ENCODE measurements at places on chromosomes 12 and 14. TPM values are rescaled to one million over a fixed set of nuclear protein-coding genes. Genes with fewer than 3 reads are reported as not detected.

Gene SAMD15
- 9.5 TPM for total RNA-seq

Gene GRIP1
- 40.4 TPM for total RNA-seq

Gene GPR68
- 0.87 TPM for total RNA-seq

GRCh38 chr12:131948166-131948712 is 1.5 kb upstream of the EP400 start:
- no peak for DNase-seq

GRCh38 chr12:120142231-120142877 is 25.8 kb upstream of the RAB35 start:
- no peak for DNase-seq

GRCh38 chr12:78269620-78270019 is 438.9 kb downstream of the NAV3 start:
- no peak for DNase-seq

- no peak for DNase-seq
Measured at GRCh38 chr12:33944703-33945437, 77.4 kb upstream of the ALG10 start.

GRCh38 chr14:104706733-104707607 is 17.1 kb upstream of the ADSS1 start:
- no peak for DNase-seq

DNA sequence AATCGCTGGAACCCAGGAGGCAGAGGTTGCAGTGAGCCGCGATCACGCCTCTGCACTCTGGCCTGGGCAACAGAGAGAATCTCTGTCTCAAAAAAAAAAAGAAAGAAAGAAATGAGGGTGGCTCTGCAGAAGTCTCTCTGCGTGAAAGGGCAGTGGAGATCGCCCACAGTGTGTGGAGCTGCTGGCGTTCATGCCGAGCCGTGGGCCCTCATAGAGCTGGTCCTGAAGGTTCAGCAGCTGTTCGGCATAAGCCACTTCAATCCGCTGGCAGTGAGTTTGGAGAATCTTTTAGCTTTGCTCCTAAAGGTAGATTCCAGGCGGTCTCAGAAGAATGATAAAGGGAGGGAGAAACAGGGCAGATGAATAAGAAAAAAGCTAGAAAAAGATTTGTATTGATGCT is 36.7 kb upstream of the ATP2A2 start:
- DNase-seq, result no peak

DNA sequence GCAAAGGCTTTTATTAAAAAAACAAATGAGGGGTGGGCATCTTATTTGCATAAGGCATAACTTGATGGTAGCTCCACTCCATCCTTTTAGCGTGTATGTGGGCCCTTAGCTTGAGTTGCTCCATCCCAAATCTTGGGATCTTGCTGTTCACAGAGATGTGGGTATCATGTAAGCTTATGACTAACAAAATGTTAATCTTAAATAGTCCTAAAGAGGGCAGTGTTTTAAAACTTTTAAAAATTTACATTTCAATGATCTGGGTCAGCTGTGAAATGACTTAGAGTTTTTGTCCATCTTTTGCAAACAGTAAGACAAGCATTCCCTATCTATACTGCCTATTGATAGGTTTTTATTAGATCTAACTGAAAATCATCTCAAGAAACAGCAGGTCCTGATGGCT is 86.0 kb downstream of the SLCO1A2 start:
- DNase-seq, result no peak

GRCh38 chr12:51682981-51683380 is 91.9 kb downstream of the SCN8A start:
- no peak for DNase-seq

GRCh38 chr12:24256684-24257083 is 307.2 kb upstream of the SOX5 start:
- DNase-seq, result no peak

- DNase-seq, result no peak
Measured at GRCh38 chr14:52053044-52053443, 15.8 kb downstream of the NID2 start.

DNA sequence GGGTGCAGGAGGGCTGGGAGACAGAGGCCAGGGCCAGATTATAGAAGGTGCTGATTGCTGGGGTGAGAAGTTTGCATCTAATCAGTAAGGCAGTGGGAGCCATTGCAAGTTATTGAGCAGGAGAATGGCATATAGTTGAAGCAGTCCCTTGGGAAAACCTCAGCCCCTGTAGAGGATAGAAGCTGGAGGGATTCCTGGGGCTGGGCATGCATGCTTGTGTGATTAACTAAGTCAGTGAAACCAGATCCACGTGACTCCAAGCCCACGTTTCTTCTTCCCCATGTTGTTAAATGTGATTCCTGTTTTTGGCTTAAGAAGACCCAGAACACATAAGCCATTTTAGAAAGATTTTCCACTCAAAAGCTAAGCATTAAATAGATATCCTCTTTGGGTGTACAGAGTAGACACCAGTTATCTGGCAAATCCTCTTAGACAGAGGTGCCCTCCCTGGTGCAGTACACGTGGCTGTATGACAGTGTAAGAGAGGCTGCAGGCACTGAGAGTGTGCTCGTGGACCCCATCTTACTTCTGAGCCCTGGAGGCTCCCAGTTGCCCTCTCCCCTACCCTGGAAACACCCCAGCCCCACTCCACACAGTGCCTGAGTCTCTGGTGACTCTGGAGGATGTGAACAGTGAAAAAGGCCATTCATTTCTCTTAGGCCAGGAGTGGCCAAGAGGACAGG is 3.2 kb downstream of the C14orf132 start:
- no peak for DNase-seq

DNA sequence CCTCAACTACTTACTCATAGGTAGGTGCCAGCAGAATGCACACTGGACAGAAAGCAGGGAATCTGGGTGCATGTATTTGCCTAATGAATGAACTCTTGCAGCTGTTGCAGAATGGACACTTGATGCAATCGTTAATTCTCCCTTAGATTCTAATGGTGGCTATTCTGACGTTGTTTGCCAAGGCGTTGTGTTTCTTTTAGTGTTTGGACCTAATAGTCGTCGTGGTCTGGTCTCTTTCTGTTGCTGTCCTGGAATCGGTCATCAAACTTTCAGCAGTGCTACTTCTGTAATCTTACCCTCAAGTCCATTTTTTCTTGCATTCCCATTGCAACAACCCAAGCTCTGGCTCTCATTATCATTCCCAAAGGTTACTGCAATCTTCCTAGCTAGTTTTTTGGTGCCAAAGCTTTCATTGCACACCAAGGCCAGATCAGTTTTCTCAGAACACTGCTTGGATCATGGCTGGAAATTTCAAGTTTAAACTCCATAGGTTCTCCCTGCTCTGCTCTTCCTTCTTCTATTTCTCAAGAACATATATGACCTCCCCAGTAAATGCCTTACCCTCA is 31.3 kb downstream of the BMP4 start:
- no peak for DNase-seq

DNA sequence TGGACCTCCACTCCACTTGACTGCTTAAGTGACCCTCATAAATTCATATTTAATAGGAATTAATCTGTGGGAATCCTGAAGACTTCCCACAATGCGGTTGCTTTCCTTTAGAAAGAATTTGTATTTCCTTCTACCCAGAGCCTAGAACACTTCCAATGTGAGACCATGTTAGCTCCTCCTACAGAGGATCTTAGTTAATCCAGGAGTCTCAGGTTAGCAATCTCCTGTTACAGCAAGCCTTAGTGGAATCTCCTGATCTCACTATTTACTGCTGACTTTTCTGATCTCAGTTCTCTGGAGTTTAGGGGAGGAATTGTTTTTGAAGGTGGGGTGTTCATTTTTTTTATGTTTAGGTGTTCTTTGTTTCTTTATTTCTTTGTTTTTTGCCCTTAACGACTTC is 186.0 kb downstream of the SLC25A21 start:
- DNase-seq, result no peak

- no peak for DNase-seq
Measured at GRCh38 chr12:16587514-16587913, 18.4 kb downstream of the LMO3 start.

- DNase-seq, result no peak
Measured at GRCh38 chr12:59646636-59647035, 50.8 kb downstream of the SLC16A7 start.

DNA sequence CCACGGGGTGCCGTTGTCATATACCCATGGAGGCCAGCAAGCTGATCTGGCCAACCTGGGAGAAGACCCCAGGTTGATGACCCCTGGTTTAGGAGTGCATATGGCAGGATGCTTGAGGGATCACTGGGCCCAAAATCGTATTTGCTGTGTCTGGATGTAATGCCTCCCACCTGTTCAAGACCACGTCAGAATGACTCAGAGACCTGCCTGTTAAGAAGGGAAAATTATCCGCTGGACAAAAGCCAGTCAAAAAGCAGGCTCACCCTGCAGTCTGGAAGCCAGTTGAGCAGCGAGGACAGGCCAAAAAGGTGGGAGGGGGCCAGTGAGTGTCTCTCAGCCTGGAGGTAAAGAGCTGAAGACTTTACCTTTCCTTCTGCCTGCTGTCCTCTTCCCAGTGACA is 449.2 kb downstream of the DPF3 start:
- DNase-seq, result no peak

DNA sequence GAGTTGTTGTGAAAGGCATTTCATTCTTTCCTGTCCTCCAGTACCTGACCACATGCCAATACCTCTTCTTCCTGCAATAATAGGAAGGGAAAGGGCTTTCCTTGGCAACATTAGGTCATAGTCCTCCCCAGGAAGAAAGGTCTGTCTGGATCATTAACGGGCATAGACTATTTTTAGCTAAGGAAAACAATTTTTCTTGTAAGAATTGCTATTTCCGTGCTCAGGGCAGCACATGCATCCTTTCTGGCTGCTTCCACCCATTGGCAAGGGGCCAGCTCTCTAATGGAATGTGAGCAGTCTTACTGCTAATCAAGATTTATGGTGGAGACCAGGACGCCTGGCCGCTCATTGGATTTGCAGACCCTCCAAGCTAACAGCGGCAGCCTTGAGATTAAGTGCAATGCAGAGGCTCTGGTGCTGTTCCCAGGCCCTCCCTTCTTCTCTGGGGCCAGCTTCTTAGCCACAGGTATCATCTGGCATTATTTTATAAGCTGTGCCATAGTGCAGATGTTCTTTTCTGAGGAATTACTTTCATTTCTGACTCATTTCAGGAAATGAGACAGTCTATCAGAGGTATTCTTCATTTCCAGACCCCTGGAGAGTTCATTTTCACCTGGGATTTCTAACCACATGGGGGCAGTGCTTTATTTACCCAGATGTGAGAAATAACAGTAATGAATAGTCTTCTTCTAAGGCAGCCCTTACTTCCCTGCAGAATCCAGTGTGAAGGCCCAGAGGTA is 52.9 kb downstream of the ANO6 start:
- no peak for DNase-seq

DNA sequence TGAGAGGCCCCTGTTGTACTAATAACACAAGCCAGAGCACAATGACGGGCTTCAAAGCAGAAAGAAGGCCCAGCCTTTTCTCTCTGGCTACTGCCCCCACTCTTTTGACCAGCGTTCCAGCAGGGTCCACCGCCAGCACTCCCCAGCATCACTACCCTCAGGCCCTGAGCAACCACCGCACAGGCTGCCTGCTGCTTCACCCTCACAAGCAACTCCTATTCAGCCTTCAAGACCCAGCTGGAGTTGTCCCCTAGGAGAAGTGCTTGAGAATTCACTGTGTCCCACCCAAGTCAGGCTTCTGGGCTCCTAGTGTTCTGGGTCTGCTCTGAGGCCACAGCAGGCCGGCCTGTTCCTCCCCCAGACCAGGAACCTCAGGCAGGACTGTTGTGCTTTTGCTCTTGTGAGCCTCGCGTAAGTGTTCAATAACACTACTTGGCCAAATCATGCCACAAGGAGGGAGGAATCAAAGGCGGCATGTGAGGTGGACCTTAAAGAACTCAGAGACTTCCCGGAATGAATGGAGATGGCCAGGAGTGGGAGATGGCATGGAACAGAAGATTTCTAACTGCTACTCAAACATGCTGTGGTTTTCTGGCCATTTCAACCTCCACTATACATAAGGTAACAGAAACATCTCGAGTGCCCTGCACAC is 83.3 kb upstream of the GPR68 start:
- no peak for DNase-seq

DNA sequence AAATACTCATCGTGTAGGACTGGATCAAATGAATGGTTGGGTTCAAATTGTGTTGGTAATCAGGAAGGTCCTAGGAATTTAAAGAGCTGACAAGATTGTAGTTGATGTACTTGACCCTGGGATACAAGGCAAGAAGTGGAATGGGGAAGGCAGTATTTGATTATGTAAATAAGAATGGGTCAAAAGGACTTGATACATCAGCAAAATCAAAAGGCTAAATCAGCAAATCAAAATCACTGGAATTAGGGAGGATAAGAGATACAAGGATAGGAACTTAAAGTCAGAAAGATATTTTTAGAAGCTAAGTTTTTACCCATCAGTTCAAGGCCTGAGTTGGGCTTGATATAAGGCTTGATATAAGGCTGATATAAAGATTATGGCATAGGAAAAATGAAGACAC is 65.8 kb downstream of the VEZT start:
- DNase-seq, result no peak

GRCh38 chr12:65818454-65819382 is 5.6 kb upstream of the HMGA2 start:
- DNase-seq, result no peak

- DNase-seq, result no peak
Measured at GRCh38 chr12:6426882-6427671, 17.7 kb upstream of the CD27 start.

DNA sequence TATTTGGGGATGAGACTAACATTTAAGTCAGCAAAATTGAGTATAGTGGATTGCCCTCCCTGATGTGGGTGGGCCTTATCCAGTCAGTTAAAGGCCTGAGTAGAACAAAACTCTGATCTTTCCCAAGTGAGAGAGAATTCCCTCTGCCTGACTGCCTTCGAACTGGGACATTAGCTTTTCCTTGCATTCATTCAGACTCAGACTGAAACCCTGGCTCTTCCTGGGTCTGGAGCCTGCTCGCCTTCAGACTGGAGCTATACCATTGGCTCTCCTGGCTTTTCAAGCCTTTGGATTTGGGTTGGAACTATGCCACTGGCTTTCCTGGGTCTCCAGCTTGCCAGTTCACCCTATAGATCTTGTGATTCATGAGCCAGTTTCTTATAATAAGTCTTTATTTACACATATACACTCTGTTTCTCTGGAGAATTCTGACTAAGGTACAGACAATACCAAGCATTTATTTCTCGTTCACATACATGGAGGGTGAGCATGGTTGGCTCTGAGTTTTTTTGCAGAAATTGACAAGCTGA is 296.5 kb downstream of the ERC1 start:
- DNase-seq, result no peak

- peak; percentile 93 for DNase-seq
Measured at GRCh38 chr12:14769969-14770495, 33.2 kb downstream of the WBP11 start.
